ENCODE measurements at places on chromosomes 7 and 10.

DNA sequence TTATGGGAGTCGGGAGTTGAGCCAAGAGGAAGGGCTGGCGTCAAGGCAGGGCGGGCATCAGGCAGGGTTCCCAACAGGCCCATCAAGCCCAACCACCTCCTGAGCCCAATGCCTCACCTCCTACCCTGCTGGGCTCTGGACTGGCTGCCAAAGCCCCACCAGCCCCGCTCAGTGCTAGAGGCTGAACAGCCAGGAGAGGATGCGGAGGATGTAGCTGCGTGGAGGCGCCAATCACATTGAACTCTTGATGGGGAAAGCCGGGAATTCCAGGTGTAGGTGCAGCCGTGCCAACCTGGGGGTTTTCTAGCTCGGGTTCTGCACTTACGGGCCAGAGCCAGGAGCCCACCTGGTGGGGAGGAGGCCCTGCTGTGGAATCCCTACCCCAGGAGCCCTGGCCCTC is 12.9 kb downstream of the ATP5MF start:
- DNase-seq = no peak

- no peak for DNase-seq
Observed at GRCh38 chr10:91613411-91614187, 19.3 kb downstream of the PPP1R3C start.

DNA sequence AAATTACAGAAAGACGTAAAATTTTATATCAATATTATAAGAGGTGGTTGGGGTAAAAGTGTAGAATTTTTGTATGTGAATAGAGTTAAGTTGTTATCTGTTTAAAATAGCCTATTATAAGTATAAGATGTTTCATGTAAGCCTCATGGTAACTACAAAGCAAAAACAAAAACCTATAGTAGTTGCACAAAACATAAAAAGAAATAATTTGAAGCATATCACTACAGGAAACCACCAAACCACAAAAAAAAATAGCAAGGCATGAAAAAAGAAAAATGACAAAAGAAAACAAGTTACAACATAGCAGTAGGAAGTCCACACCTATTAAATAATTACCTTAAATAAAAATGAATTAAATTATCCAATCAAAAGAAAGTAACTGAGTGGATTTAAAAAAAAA is 12.4 kb upstream of the GSTK1 start:
- DNase-seq = no peak

GRCh38 chr7:67857698-67858097 is 861.1 kb downstream of the TYW1 start:
- no peak for DNase-seq

DNA sequence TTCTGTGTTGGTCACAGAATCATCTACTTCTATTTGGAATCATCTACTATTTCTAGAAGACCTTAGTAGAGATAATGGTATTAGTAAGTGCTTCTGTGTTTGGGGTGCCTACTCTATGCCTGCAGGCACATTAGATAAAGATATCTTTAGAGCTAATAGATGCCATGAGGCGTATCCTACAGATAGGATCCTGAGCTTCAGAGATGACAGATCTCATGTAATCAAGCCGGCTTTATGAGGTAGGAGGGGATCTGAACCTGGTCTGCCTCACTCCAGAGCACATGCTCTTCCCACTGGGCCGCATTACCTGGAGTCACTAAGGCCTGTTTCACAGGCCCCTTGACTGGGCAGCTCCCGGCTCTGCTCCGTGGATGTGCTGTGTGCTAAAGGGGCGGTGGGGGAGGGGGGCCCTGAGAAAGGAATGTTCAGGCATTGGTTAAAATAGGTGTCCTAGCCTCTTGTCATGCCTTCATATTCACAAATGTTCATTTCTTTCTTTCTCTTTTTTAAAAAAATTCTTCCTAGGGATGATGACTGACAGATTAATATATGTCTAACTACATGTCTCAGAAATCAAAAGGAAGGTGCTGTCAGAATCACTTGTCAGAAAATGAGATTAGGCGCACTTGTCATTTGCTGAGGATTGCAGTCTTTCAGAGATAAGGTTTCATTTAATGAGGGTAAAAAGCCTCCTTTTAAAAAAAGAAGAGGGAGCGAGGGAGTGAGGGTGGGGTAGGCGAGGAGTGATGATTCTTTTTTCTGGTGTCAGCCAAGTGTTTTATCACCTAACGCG is 458.0 kb upstream of the GALNT17 start:
- no peak for DNase-seq

All from right hindlimb (tissue), 1 donor.